ENCODE measurements at places on chromosomes 1 and 21. TPM values are rescaled to one million over a fixed set of nuclear protein-coding genes. Genes with fewer than 3 reads are reported as not detected.

- DNase-seq = no peak
Observed at GRCh38 chr1:53454019-53454418, 5.2 kb upstream of the DMRTB1 start.

DNA sequence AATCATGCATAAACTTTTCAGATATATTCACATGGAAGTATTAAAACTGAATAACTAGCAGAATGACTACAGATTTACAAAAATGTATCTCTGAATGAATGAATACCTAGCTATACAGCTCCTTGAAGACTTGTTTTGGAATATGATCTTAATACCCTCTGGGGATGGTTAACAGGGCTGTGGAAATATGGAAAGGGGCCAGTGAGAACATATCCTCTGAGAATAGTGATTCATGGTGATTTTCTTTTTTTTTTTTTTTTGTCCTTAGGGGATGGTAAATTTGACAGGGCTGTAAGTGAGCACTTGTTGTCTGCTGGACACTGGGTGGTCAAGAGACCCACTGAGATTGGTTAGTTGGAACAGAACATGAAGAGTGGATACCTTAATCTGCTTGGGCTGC lies 80.7 kb upstream of the HP1BP3 start:
- DNase-seq = no peak

DNA sequence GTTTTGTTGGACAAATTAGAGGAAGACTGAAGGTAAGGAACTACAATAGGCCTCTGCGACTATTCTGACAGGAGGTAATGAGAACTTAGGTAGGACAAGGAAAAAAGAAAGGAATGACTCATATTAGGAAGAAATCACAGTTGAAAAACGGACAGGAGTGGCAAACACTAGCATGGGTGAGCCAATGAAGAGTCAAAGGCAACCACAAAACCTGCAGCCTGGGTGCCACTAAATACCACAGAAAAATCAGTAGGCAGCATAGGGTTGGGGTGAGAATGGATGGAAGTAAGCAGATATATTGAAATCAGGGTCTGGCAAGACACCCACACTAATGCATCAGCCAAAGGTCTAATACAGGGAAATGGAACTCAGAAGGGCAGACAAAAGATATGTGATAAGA lies 10.0 kb downstream of the RBM34 start:
- DNase-seq = no peak

GRCh38 chr1:70966018-70966638 lies 81.5 kb downstream of the PTGER3 start:
- DNase-seq = no peak

DNA sequence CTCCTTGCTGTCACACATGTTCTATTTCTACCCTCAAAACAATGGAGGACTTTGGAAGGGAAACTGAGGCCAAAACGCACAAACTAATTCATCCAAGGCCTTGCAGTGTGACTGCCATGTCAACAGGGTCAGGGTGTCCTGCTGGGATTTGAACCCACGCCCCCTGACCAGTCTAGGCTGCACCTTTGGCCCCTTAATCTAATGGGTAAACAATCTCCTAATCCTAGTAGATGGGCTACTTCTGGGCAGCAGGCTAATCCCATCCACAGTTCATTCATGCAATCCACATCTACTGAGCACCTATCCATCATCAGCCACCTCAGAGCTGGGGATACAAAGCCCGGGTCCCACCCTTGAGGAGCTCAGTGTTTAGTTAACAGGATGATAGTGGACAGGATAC lies 17.0 kb upstream of the LEFTY2 start:
- no peak for DNase-seq

S100A7A gene
- not detected for polyA plus RNA-seq

SLC35F3 gene
- 0.04 TPM for polyA plus RNA-seq

IFNLR1 gene
- 0.51 TPM for polyA plus RNA-seq
